ENCODE measurements at places on chromosomes 2 and 18.
A peak's percentile ranks its signal among the peaks of the same experiment; 100 is the strongest.

DNA sequence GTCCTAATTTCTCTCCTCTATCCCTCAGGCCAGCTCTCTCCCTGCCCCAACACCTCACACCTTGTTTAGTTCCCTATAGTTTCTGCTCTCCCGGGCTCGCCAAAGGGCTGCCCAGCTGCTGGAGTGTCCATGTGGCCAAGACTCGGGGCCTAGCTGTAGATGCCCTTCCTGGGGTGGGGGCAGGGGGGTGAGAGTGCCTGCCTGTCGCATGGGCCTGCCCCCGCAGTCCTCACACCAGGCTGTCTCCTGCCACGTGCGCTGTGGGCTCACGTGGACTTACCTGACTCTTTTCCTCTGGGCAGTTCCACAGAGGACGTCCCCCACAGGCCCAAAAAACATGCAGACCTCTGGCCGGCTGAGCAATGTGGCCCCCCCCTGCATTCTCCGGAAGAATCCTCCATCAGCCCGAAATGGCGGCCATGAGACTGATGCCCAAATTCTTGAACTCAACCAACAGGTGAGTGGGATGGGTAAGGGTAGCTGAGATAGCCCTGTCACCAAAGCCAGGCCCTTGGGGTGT lies 7.4 kb upstream of the TMEM214 start:
- no peak for DNase-seq

DNA sequence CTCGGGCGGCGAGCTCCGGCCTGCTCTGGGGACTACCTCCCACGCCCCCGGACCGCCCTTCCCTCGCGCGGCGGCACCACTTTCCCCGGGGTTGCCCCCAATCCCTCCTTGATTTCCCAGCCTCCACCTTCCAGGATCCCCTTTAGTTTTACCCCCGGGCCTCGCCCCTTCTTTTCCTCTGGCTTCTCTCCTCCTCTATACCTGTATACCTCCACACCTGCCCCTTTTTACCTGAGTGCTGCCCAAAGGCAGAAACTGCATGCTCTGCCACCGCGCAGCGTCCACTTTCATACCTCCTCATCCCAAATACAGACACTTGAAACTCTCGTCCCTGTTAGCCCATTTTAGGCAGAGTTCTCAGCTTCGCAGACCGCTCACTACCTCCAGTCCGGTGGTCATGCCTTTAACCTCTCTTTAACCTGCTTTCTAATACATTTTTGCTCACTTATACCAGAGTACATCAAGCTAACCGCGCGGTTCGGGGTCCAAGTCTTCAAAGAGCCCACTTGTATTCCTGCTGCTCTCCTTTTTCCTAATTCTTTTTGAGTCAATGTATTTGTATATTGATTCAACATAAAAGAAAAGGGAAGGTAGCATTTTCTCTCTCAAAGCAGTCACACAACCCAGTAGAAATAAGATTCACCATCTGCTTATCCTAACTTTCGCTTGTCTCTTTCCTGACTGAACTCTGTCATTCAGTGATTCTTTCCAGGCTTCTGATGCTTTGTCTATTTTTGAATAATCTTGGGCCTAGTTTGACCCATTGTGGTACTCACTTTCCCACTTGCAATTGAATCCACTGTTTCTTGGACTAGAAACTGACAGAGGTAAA lies 901 bp downstream of the SPOPL start:
- DNase-seq: no peak

GRCh38 chr18:4557502-4557901 lies 102.4 kb upstream of the DLGAP1 start:
- DNase-seq: no peak

GRCh38 chr2:154589514-154589913 lies 109.0 kb upstream of the KCNJ3 start:
- DNase-seq: no peak

DNA sequence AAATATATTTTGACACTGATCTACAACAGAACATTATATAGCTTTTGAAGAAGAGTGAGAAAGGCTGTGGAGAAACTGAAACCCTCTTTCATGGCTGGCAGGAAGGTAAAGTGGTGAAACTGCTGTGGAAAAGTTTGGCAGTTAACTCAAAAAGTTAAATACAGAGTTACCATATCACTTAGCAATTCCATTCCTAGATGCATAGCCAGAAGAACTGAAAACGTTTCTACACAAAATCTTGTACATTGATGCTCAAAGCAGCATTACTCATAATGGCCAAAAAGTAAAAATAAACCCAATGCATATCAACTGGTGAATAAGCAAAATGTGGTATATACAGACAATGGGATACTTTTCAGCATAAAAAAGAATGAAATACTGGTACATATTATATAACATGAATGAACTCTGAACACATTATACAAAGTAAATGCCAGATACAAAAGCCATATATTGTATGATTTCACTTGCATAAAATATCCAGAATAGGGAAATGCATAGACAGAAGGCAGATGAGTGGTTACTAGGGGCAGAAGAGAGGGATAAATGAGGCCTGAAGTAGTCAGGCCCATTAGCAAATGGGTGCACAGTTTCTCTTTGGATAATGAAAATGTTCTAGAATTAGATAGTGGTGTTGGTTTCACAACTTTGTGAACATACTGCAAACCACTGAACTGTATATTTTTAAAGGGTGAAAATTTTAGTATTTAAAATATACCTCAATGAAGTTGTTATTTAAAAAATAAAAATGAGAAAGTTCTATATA lies 114.3 kb downstream of the DYM start:
- DNase-seq: no peak

DNA sequence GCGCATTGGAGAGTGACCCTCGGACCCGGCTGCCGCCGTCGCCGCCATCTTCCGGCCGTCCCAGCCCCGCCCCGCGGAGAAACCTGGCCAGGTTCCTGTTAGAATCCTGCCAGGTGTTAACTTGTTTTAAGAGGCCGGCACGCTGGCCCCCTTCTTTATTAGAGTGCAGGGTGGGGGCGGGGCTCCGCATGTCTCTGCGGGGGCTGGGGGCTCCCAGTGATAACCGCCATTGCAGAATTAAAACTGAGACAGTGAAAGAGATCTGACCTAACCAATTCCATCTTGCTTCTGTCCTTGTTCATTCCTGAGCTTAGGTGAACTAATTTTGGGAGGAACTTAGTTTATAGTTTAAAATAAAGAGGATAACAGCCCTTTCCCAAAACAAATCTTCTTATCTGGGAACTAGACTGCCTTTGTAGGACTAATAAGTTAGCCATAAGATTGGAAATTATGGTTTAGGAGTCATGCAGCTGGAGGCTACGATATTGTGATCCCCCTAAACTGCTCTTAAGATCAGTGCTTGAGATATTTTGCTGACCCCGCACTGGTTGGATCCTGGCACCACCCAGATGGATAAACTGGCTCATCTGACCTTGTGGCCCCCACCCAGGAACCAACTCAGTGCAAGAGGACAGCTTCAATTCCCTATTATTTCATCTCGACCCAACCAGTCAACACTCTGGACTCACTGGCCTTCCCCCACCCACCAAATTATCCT lies 543 bp upstream of the STARD7 start:
- DNase-seq: no peak

- DNase-seq: no peak
Observed at GRCh38 chr2:119407430-119408220, 24.0 kb upstream of the TMEM37 start.

DNA sequence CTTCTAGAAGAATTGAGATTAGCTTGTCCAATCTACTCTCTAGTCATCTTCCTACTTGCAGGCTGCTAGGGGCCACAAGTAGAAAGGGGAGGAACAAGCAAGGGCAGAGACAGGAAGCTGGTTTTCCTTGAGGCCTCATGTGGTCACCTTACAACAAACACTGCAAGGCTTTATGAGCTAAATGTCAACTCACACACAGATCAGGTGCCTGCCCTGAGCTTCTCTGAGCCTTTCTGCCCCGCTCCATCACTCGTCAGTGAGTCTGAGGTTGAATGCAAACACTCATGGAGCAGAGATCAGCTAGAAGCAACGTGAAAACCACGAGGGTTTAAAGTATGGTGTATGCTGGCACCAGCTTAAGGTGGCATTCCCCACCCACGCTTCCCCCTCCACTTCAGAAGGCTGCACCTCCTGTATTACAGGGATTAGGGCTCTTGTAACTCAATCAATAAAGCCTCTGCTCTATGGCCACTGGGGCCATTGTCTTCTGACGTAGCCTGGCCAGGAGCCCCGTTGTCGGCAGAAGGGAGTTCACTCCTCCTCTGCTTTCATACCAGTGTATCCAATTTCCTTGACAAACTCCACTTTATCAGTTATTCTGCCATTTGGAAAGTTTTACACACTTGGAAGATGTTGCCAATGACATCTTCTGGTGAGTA lies 5.4 kb upstream of the CRYGC start:
- no peak for DNase-seq

DNA sequence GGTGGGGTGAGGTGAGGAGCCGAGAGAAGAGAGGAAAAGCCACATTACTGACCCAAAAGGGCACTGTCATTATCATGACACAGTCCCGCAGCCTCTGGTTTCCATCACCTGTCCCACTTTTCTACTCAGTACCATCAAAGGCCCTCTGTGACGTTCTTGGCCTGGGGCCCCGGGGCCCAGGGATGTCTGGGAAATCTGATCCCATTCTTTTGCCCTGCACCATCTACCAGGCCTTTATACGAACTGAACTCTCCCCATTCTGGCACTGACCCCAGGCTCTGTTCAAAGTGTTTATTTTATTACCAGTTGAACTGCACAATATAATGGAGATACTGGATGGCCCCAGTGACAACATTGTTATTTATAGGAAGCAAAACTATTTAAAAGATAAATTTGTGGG lies 89.1 kb downstream of the COL6A3 start:
- DNase-seq: no peak

- no peak for DNase-seq
Observed at GRCh38 chr2:48364100-48364499, 165.9 kb upstream of the STON1 start.

DNA sequence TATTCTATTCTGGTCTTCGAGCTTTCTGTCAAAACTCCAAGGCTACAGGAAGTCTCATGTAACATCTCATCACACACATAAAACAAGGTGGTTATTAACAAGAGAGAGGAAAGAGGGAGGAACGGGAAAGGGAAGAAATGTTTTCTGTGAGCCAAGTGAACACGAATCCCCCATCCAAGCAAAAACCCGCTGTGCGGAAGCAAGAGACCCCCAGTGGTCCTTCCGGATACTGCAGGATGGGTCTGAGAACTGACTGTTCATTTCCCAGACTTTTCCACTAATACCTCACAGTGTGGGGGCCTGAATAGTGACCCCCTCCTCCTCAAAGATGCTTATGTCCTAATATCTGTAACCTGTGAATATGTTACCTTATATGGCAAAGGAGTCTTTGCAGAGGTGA lies 19.0 kb upstream of the DIPK1C start:
- no peak for DNase-seq

DNA sequence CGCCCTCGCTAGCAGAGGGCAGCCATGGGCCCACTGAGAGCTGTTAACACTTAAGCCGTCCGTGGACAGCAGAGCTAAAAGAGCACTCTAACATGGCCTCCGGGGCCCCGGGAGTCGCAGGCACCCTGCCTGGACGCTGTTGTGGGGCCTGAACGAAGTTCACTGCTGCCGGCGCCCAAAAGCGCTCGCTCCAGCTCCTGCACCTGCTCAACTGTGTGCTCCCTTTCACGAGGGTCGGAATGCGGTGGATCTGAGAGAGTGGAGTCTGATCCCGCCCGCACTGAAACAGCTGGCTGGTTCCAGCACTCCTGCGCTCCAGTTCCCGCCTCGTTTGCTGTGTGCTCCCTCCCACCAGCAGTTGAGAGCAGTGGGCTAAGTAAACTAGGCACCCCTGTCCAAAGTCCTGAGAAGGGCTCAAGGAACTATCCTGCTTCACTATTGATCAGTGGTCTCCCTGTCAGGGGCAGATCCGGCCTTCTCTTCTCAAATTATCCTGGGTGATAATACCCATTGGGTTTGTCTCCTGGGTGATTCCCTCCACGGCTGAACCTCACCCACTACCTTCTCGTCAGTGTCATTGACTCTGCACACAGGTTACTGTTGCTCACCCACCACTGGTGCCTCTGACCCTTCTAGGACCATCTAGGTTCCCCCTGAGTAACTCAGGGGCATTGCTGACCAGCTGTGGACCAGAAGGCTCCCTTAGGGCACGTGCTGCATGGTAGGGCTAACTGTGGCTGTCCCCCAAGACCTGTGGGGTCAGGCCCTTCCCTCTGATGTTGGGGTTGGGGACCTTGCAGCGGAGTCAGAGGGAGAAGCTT lies 23.5 kb downstream of the B3GNT7 start:
- DNase-seq: no peak

GRCh38 chr18:77658751-77659448 lies 409.3 kb downstream of the GALR1 start:
- DNase-seq: no peak

DNA sequence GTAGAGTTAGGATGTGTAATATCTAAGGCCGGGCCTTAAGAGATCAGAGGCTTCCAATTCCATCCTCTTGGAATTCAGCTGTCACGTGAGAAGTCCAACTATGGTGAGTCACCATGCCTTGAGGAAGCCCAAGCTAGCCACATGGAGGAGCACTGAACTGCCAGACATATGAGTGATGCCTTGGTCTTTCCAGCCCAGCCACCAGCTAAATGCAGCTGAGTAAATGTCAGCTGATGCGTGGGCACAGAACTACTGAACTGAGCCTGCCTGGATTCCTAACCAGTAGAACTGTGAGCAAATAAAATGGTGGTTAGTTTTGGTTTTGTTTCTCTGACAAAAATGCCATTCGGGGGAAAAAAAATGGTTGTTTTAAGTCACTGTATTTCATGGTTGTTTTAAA lies 153.7 kb upstream of the SERTAD2 start:
- no peak for DNase-seq

DNA sequence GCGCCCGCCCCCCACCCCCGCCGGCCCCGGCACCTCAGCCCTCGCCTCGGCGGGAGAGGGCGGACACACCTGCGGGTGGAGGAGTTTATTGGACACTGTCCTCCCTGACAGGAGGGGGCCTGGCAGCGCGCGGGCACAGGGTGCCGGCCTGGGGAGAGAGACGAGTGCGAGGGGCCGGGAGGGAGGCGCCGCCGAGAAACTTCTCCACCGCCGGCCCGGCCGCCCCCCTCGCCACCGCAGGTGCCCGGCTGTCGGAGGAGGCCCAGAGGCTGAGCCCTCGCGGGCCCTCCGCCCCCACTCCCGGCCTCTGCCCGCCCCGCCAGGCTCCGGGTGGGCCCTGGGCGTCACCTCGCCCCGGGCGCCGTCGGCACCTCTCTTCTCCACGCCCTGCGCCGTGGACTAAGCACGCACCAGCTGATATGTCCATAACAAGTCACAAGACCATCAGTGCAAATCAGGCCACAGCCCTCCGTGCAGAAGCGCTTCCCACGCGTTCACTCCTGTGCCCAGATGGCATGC lies 311.3 kb downstream of the CELF4 start:
- peak; percentile 16 for DNase-seq

DNA sequence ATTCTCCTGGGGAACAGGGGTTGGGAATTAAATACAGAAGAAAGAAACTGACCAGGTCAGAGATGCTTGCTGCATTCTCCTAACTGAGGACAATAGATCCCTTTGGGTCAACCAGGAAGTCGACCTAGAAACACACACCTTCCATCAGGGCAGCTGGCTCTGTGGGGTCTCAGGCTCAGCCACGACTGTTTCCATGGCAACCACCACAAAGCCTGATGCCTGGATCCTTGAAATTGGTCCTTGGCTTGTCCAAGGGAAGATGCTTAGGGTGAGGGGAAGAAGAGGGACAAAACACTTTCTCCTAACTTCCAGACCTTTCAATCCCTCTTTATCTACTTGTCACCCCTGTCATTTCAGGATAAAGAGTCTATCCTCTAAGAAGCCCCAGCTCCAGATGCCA lies 194.4 kb downstream of the ALK start:
- DNase-seq: no peak

Measured in left hindlimb (tissue), 1 donor.